Stimulated activated naive B cell treated with anti-CD40 and anti-IgM and Interleukin-4, amounts not matched to agents 10 μg/mL and 1 μg/mL and 100 μg/mL, for 72 hours (primary cell): ENCODE measurements at places on chromosomes 1 and 21.

DNA sequence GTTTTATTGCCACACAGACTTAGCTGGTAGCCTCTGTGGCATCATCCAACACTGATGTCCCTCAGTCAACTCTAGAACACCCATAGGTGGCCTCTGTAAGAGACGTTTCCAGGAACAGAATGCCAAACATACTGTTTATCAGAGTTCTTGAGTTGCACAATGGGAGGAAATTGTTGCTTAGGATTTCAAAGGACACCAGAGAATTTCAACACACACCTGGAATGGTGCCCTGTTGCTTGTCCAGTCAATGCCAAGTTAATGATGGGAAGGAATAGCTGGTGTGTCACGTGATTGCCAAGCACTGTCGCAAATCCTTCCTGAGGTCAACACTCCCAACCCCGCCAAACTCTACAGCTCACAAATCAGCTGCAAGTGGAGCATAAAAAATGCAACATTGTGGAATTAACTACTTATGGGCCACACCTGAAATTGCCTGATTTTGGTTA is 28.6 kb upstream of the DUSP23 start:
- no peak for DNase-seq

- DNase-seq = no peak
Measured at GRCh38 chr1:225533238-225533637, 105.4 kb upstream of the LBR start.

DNA sequence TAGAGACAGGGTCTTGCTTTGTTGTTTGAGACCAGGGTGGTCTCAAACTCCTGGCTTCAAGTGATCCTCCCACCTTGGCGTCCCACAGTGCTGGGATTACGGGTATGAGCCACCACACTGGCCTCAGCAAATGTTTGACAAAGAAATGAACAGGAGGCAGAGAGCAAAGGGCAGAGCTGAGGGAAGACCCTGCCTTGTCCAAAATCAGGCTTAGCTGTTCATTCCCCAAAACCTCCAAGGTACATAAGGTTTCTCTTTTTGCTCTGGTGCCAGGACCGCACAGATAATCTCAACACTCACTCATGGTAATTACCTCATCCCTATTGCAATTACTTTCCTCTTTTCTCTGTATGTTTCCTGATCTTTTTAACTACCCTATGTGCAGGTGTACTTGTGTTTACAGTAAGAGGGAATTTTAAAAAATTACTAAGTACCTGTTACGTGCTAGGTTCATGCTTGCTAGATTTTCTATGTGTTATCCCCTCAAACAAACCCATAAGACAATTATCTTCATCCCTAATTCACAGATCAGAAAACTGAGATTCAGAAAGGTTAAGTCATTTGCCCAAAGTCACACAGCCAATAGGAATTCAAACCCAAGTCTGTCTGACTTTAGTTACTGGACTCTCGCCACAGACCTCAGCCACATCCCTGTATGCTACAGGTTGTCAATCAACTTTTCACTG is 11.5 kb downstream of the ASAP3 start:
- DNase-seq = no peak

DNA sequence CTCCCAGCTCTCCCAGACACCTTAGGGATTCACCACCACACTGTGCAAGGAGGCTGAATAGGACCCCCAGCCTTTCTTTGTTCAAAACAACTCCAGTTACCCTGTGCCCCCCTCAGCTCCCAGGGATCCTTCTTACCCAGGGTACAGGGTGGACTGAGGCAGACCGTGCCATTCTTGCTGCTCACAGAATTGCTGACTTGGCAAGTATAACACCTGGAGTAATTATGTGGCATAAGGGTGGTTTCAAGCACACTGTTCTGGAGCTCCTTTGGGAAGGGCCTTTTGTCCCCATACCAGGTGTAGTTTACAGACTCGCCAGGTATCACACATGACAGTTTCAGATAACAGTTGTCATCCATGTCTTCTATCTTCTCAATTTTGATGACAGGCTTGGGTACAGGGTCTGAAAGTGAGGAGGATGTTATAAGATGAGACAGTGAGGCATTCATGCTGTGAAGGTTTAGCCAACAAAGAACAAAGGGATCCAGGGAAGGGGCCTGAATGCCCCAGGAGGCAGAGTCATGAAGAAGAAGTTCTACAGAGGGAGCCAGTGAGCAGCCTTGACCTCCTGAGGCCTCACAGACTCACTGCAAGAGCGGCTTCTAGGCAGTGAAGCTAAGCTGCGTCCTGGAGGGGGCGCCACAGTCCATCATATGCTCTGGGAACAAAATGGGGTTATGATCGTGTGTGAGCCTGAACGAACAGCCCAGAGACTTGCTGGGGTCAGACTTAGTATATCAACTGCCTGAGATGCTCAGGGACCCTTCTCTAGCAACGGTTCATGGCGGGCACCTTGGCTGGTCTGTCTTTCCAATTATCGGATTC is 30.3 kb downstream of the CD48 start:
- peak; percentile 66 for DNase-seq

- no peak for DNase-seq
Measured at GRCh38 chr1:25873120-25873519, 2.4 kb downstream of the PAQR7 start.

DNA sequence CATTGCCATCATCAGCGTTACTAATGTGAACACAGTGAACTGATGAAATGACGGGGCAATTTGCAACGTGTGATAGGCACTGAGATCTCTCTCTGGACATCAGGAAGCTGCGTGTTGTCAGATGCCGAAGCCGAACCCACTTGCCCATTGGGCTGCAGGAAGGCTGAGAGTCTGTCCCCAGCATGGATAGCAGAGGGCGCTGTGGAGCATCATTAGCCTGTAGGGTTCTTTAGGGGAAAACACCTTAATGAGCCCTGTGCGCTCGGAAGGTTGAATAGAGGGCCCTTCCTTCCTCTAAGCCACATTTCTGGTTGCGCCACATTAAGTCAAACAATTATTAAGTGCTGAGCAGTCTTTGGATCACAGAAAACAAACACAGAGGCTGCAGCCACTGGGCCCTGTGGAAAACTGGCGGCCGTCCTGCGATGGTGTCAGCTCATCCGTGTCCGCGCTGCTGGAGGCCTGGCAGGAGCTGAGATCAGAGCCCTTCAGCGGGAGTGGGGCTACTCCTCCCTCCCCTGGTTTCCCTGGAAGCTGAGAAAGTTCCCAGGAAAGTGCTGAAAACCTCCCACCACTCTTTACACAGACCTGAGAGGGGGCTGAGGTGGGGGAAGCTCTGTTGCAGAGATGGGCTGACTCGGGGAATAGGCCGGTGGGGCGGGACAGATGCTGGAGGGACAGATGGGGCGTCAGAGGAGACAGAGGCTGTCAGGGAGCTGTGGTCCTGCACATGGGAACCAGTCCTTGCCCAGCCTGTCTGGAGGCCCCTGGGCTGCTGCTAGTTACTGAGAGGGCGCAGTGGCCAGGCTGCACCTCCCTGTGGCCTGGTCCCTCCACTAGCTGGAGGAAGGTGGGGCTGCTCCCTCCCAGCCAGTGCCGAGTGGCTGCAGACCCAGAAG is 12.7 kb downstream of the TFF2 start:
- DNase-seq = peak; percentile 70

- DNase-seq = no peak
Measured at GRCh38 chr1:5977494-5978444, 14.5 kb downstream of the NPHP4 start.
